ENCODE measurements at places on chromosomes 5 and 9. TPM values are rescaled to one million over a fixed set of nuclear protein-coding genes. Genes with fewer than 3 reads are reported as not detected.

The RFX3 gene
- polyA plus RNA-seq: 3.7 TPM

The PRSS3 gene
- polyA plus RNA-seq: 0.64 TPM

DNA sequence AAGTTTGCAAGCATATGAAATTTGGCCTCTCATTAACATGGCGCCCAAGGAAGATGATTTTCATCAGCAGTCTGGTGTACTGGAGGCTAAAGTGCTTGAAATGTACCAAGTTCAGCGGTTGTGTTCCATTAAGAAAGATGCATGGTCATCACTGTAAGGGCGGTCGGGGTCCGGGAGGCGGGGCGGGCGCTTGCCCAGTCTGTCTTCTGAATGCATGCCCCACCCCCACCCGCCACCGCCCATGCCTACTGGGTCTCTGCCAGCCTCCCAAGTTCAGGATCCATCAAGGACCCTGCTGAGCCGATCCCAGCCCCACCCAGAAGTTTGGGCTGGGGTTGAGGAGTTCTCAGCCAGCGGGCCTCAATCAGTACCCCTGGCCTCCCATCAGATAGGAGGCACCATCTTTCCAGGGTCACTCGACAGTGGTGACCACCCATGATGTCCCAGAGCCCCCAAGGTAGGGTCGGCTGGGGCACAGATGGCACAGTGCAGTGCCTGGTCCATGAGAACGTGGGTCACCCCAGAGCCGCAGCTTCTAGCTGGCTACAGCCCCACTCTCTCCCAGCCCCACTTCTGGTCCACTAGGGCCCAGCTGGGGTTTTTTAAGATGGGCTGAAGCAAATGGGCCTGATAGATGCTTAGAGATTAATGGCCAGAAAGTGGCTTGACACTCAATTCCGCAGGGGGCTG lies 24.4 kb upstream of the PRDM12 start:
- no peak for DNase-seq

GRCh38 chr9:13990331-13990730 lies 323.6 kb downstream of the NFIB start:
- DNase-seq: no peak

GRCh38 chr5:154749491-154749890 lies 5.7 kb upstream of the LARP1 start:
- no peak for DNase-seq

DNA sequence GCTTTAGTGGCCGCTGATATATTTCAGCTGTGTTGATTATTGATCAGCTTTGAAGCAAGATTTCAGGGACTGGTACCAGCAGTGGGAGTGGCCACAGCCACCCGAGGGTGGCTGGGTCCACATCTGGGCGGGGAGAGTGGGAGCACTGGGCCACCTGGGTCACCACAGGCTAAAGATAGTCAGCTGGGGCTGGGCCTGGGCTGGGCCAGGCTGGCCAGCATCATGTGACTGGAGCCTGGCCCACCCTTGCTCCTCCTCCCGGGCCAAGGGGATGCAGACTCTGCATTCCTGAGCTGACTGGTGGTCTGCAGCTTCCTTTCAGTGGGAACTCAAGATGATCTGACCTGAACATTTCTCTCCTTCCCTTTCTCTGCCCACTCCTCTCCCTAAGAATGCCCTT lies 27.1 kb downstream of the LARP1 start:
- no peak for DNase-seq

DNA sequence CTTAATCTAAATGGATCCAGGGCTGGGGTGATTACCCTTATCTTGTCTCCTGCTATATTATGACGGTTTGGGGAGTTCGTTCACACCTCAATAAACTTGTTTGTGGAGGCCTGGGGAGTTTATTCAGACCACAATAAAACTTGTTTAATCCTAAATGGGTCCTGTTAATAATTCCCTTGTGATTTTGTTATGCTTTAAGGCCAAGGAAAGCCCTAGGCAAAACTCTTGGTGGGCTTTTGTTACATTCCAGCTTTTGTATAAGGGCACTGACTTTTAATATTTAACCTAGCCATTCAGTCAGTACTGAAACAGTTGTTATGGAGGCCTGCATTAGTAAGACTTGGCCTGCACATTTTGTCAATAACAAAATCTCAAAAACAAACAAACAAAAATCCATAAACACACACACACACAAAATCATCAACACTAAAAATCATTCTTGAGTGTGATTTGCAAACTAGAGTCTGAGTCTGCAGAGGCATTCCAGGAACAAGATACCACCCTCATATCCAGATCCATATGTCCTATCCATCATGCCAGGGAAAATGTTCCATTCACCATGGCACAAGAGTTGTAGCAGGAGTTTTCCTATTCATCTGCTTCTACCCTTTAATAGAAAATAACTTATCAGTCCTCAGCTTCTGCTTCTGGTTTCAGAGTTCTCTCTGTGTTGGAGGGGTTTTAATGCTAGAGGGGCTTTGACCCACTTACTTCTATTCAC lies 421.7 kb downstream of the AGTPBP1 start:
- no peak for DNase-seq

DNA sequence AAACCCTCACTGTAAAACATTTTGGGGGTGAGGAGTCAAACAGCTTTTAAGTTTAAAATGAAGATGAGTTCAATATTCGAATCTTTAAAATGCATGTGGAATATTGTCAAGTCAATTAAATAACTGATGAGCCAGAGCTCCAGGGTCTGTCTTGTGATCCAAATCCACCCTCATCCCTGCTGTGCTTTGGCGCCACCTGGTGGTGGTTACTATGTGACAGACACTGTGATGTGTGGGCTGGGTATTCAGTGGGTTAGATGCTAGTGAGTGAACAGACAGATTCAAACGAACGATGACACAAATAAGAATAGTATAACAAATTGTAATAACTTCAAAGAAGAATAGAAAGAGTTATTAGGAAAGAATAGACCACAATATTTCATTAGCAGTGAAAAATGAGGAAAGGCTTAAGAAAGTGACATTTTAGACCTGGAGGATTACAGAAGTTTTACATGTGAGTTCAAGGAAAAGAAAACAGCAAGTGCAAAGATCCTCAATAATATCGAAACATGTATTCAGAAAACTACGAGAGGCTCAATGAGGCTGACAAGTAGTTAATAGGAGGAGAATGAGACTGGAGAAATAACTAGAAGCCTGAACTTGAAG lies 51.4 kb upstream of the CHSY3 start:
- DNase-seq: peak; percentile 26

DNA sequence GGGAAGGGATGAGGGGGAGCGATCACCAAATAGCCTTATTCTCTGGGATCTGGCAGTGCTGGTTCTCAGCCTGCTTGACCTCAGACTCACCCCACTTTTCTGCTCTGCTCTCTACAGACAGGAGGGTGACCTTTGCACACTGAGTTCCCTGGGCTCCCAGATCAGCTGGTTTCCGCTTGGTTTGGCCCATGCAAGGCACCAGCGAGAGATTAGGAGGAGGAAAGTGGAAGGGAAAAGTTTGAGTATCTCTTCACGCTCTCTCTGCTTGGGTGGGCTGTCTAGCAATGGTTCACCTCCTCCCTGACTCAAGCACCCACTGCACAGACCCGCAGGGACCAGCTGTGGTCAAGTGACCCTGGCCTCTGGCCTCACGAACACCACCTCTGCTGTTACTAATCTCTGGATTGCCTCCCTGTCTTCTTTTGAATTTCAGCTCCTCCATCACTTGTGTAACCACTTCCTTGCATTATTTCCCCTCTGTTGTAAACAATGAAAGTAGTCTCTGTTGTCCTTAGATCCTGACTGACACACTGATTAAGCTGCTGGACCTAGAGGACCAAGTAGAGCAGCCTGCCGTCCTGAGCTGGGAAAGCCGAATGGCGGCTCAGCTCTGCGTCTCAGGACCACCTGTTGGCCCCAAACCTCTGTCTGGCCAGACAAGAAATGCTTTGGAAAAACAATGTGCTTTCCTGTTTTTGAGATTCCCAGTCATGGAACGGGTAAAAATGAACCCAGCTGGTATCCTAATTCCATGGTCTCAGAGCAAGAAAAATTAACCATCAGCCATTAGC lies 186.6 kb downstream of the CRB2 start:
- DNase-seq: no peak

DNA sequence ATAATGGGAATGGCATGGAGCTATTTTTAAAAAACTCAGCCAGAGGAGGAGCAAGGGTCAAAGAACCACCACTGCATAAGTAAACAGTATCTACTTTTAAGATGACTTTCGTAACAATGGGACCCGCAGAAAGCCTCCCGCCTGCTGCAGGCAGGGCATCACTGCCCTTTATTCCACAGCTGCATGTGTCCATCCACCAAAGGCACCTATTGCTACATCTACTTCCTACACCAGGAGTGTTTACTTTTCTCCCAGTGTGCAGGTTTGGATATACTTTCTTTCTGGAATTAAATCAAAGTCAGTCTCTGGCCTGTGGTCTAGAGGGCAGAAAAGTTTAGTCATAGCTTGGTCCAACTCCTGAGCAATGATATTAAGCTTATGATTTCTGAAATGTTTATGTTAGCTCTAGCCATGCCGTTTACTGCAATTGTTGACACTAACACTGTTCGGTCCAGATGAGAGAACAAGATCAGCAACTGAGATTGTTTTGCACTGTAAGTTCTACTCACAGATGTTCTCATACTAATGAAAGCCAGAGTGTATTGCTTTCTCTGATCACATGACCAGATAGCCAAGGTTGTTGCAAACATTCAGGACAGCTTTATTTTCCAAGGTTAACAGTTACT lies 391.5 kb downstream of the FGF10 start:
- DNase-seq: peak; percentile 74

DNA sequence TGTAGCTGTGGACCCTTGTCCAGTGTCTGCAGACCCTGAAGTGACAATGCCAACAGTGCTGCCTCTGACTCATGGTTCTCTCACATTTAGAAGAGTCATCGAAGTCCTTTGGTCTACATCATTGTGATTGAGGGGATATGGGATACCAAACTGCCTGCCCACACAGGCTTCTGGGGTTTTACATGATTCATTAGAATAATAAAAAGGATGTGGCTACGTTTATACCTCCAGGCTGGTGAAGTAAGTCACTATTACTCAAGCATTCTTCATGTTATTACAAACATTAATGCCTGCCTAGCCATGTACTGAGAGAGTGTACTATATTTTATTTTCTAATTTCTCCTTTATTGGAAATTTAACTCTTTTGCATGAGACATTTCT lies 365.7 kb downstream of the SPATA31D1 start:
- DNase-seq: no peak

GRCh38 chr9:132585954-132586829 lies 3.8 kb downstream of the BARHL1 start:
- DNase-seq: no peak

Measured in AG04450 (cell line).